ENCODE measurements at places on chromosomes 11 and 22.

- no peak for DNase-seq
These were observed 511.8 kb downstream of the METTL15 start for GRCh38 chr11:28619846-28620540.

DNA sequence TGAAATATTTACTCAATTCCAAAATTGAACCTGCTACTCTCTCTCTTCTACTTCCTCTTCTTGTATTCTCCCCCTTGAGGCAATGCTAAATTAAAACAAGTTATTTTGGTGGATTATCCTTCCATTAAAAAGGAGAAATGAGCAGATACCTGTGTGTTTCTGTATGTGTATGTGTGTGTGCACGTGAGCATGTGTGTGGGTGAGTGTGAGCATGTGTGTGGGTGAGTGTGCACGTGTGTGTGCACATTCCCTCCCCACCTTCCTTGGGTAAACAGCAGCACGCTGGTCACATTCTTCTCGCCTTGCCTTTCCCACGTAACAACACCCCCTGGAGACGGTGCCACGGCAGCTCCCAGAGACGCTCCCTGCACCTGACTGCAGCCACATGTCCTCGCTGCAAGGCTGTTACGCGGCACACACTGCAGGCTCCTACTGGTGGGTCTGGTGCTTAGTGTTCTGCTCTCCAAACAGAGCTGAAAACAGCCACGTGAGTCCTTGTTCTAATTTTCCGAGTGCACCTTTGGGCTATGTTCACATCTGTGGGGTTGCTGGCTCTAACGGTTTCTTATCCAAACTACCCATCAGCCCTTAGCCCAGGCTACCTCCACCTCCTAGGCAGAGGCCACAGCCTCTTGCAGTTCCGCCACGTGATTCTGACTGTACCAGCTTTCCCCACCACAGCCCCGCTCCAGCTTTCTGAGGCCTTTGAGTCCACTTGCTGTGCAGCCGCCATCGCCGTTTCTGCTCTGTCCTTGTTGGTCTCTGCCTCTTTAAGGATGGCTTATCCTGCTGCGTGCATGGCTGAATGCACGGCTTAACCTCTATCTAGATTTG lies 123.4 kb downstream of the CTTN start:
- DNase-seq, result no peak

GRCh38 chr11:30107899-30108298 lies 91.1 kb upstream of the KCNA4 start:
- no peak for DNase-seq

GRCh38 chr22:27621486-27622070 lies 180.0 kb downstream of the MN1 start:
- DNase-seq, result no peak

DNA sequence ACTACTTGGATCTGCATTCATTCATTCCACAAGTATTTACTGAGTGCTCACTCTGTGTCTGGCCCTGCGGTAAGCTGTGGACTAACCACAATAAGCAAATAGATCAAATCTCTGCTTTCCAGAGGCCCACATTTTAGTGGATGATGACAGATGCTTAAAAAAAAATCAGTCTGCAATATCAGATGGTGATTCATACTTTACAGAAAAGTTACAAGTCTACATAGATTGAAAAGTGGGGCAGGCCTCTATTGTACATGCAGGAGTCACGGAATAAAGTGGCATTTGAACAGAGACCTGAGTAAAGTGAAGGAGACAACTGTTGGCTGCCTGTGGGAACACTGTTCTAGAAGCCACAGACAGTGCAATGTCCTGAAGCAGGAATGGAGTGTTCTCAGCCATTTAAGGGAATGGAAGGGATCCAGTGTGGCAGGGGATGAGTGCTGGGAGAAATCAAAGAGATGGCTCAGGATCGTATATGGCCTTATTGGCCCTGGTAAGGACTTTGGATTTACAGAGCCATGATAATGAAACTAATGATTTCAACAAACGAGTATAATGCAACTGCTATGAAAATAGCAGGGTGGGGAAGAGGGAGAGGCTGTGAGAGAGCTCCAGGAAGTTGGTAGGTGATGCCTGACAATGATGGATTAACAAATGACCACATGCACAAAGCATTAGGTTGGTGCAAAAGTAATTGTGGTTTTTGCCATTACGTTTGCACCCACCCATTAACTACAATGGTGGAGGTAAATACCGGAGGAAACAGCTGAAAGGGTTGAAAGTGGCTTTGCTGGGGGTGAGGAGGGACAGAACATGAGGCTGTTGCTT lies 31.1 kb downstream of the TMEM45B start:
- DNase-seq, result no peak

DNA sequence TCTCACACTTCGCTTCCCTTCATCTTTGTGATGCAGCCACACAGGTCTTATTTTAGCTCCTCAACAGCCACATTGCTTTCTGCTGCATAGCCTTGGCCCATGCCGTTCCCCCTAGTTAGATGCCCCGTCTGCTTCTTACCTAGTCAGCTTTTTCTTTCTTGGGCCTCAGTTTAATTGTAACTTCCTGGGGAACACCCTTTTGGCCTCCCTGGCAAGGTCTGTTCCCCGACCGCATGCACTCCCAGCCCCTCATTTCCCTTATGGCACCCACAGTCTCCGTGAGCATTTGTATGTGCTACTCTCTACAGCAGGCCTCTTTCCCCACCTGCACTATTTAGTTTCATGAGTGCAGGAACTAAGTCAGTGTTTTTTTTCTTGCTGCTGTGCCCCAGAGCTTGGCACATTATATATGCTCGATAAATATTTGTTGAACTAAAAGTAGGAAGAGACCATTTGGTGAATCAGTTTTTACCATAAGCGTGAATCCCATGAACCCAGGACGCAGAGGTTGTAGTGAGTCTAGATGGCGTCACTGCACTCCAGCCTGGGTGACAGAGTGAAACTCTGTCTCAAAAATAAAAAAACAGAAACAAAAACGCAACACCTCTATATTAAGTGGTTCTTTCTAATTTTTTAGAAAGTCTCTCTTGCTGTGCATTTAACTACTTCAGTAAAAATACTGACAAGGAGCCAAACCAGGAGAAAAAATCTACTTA lies 38.5 kb downstream of the TNRC6B start:
- DNase-seq, result no peak

DNA sequence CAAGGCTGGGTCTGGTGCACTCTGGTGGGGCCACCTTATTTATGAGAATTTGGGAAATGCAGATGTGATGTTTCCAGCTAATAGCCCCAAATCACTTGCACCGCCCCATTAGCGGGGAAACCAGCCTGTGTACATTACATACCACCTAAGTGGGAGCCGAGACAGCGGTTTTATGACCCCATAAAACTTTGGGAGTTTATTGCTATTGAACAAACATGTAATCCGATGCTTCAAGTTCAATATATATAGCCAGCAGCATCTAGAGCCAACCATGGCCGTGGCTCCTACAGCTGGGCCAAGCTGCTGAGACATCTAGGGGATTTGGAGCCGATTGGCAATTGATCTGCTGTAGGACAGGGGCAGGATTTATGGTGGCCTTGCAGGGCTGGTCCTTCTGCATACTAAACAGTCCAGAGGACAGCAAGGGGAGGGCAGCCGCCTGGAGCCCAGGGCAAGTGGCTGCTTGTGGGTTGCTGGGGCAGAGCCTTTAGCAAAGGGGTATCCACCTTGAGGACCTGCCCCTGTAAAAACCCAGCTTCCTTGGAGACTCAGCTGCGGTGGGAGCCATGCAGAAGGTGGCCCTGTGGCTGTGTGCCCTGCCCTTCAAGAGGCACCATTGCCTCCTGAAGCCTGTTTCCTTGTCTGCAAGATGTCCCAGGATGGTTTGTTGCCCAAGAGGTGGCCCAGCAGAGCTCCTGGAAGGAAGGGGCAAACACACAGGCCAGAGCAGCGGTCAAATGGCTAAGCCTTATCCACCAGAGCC lies 47.9 kb upstream of the CCDC188 start:
- DNase-seq, result no peak
